ENCODE measurements at places on chromosomes 3 and 15.

GRCh38 chr3:188330138-188330537, 176.2 kb downstream of the LPP start:
- no peak for DNase-seq

- DNase-seq = no peak
These were observed 87.0 kb upstream of the ALDH1L1 start for GRCh38 chr3:126267169-126267975.

DNA sequence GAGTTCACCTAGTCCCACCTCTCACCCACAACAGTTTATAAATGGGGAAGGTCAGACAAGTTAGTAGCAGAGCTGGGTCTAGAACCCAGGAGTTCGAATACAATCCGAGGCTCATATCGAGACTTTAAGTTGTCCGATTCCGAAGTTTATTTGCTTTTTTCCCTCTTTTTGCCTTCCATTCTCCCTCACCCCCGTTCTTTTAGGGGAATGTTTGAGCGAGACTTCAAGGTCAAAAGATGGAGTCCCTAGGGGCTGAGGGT, 7.3 kb downstream of the BCL6 start:
- DNase-seq = no peak

DNA sequence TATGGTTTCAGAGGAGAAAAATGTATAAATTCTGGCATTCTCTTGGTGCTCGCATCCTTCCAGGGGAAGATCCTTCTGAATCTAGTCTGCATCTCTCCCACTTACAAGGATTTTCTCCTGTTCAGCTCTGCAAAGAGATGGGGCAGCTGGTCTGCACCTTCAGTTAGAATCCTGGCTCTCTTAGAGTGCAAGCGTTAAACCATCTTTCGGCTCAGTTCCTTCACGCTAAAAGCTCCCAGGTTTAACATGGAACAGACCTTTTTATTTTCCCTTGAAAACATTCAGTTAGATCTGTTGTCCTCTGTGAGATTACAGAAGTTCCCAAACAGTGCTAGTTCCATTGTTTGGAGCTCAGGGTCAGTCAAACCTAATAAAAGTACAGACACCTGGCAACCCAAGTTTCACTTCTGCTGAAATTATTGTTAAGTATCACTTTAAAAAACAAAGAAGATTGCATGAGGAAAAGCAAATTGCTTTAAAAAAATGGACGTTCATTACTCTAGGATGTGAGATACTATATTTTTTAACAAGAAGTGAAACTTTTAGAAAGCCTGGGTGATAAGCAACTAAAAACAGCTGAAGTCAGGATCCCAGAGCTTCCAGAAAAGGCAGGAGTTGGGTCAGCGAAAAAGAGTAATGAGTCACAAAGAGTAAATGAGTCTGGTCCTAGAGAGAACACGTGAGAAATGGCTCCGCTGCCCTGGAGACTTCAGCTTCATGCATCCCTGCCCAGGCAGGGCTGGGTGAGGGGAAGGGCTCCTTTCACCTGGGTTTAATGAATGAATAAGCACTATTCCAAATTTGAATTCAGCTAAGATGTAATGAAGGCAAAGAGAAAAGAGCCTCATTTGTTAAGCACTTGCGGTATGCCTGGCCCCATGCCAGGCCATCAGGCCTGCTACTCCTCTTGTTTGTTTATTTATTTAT, 63.3 kb downstream of the ABTB1 start:
- DNase-seq = no peak

- no peak for DNase-seq
These were observed 182.0 kb downstream of the TNIK start for GRCh38 chr3:171278299-171278590.

Data from stimulated activated CD8-positive, alpha-beta memory T cell treated with anti-CD3 and anti-CD28 coated beads, Interleukin-15, amount 100 ng/mL, for 1 hour (primary cell).